ENCODE measurements at places on chromosomes 5 and 9. TPM values are rescaled to one million over a fixed set of nuclear protein-coding genes. Genes with fewer than 3 reads are reported as not detected.

Gene PCDHGB6
- 5.0 TPM for total RNA-seq

Gene PCDHA5
- total RNA-seq: not detected

Gene SLC25A2
- not detected for total RNA-seq

DNA sequence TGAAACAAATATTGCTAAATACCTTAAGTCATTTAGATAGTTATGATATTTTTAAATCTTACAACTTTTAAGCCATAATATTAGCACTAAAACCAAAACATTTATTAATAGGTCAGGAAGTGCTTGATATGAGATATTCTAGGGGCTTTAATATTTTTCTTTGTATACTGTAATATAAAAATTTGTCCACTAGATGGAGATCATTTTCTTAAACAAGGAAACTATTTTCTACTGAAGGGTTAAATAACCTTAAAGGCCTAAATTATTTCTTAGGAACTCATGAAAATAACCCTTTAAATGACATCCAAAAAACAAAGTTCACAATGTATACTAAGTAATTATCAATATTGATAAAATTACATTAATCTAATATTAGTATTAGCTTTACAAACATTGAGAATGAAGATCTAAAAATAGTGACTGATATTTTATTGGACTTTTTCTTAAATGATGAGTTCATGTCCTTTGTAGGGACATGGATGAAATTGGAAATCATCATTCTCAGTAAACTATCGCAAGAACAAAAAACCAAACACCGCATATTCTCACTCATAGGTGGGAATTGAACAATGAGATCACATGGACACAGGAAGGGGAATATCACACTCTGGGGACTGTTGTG lies 635.7 kb downstream of the RAB3C start:
- H3K27ac ChIP-seq: no peak overlapping the region
- H3K27me3 ChIP-seq: no peaks in the 10 kb centered on the region
- peaks cover 10% of the 10 kb centered on the region for H3K36me3 ChIP-seq
- DNase-seq: no peak

DNA sequence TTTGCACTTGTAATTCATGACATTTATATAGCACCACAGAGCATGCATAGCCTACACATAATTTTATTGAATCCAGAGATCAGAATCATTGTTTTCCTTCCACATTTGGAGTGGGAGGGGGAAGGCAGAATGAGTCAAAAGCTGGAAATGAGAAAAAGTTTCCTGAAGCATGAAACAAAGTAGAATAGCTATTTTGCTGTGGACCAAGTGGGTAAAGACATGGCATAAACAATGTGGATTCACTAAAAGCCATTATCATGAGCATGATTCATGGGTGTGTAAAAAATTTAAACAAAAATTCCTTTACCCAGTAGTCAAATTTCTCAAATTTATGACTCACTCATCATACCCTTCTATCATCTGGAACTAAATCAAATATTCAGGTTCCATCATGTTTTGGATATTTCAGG lies 97.9 kb downstream of the YIPF5 start:
- no peak overlapping the region for H3K27ac ChIP-seq
- no peaks in the 10 kb centered on the region for H3K27me3 ChIP-seq
- H3K4me1 ChIP-seq: no peaks in the 10 kb centered on the region
- DNase-seq: no peak
- H3K4me3 ChIP-seq: no peak overlapping the region

GRCh38 chr5:6457592-6457991 lies 8.9 kb downstream of the UBE2QL1 start:
- H3K36me3 ChIP-seq: no peaks in the 10 kb centered on the region
- H3K4me1 ChIP-seq: peaks cover 58% of the 10 kb centered on the region
- DNase-seq: no peak
- peaks cover 35% of the 10 kb centered on the region for H3K27me3 ChIP-seq
- peak overlapping the region; percentile 50 for H3K27ac ChIP-seq

DNA sequence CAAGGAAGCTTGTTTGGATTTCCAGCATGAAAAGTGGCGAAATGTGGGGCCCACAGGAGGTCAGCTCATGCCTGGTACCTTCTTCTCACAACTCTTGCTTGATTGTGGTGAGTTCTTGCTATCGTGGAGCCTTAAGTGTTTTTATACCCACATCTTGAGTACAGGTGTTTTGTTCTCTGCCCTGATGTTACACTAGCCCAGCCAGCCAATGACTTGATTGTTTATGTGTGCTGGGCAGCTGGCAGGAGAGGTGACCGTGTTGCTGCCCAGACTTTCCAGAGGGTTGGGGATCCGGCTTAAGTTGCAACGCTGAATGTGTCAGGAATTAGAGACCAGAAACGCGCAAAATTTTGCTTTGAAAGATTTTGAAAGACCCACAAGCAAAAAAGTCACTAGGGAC lies 24.0 kb upstream of the TPPP start:
- H3K36me3 ChIP-seq: peaks cover 20% of the 10 kb centered on the region
- no peak overlapping the region for H3K27ac ChIP-seq
- no peaks in the 10 kb centered on the region for H3K27me3 ChIP-seq

GRCh38 chr5:40226906-40227305 lies 452.8 kb upstream of the PTGER4 start:
- DNase-seq: no peak
- no peak overlapping the region for H3K27ac ChIP-seq
- no peaks in the 10 kb centered on the region for H3K4me1 ChIP-seq
- H3K36me3 ChIP-seq: no peaks in the 10 kb centered on the region
- no peaks in the 10 kb centered on the region for H3K27me3 ChIP-seq

- no peak for DNase-seq
- peak overlapping the region; percentile 23 for H3K27ac ChIP-seq
- H3K4me1 ChIP-seq: peaks cover 68% of the 10 kb centered on the region
- H3K36me3 ChIP-seq: peaks cover 6% of the 10 kb centered on the region
- H3K4me3 ChIP-seq: no peak overlapping the region
Measured at GRCh38 chr5:72284559-72285423, 35.2 kb downstream of the MRPS27 start.

DNA sequence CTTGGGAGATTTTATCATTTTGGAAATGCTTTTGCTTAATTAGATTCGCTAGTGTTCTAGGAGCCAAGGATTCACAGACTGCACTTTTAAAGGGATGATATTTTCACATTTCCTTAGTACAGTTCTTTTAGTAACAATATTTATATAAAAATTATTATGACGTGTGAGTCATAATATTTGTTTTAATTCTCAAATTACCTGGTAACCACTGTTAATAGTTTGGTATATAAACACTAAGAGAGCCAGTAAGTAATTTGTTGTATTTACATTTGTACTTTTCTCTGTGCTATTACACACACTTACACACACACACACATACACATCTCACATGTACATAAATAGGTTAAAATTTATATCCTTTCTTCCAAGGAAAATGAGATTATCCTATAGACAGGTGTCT lies 58.8 kb upstream of the RAD23B start:
- no peak for DNase-seq
- no peaks in the 10 kb centered on the region for H3K4me1 ChIP-seq
- H3K27ac ChIP-seq: no peak overlapping the region
- H3K27me3 ChIP-seq: peaks cover 10% of the 10 kb centered on the region

GRCh38 chr9:69696802-69697201 lies 24.6 kb upstream of the APBA1 start:
- no peak overlapping the region for H3K27ac ChIP-seq
- no peaks in the 10 kb centered on the region for H3K27me3 ChIP-seq
- H3K4me1 ChIP-seq: no peaks in the 10 kb centered on the region
- H3K36me3 ChIP-seq: no peaks in the 10 kb centered on the region
- no peak overlapping the region for H3K4me3 ChIP-seq
- no peak for DNase-seq

DNA sequence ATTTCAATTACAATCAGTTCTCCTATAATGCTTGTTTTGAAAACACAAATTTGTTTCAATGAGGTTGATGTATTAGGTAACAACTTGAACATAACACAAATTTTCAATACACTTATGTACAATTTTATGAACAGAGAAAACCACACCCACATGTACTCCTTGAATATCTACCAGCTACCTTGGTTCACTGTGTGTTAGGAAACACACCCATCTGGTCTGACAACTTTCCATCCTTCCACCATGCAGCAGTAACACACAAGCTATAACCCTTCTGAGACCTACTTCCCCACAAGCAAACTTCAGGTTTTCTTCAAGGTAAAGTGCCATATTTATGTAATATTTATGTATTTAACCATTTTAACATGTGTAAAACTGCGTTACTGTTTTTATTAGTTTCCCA lies 36.4 kb upstream of the UBQLN1 start:
- no peaks in the 10 kb centered on the region for H3K27me3 ChIP-seq
- H3K4me3 ChIP-seq: no peak overlapping the region
- H3K36me3 ChIP-seq: peaks cover 28% of the 10 kb centered on the region
- no peaks in the 10 kb centered on the region for H3K4me1 ChIP-seq

- H3K4me1 ChIP-seq: peaks cover 4% of the 10 kb centered on the region
- no peak overlapping the region for H3K4me3 ChIP-seq
Measured at GRCh38 chr5:33462456-33462855, 21.7 kb downstream of the TARS1 start.

DNA sequence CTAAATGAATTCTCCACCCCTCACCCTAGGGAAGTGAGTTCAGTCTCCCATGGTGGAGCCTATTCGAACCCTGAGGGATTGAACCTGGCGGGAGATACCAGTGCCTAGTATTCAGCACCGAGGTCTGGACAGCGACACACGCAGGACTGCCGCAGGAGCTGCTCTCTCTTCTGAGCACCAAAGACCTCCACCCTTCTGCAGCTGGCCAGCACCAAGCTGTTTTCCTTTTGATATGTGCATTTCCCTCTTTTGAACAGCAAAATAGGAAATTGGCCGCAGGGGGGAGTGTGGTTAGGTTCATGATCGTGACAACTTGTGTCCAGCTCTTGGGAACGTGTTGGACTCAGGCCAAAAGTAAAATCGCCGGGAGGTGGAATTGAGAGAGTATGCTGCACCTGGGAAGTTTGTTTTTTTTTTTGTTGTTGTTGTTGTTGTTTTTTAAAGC lies 1.2 kb upstream of the PCSK1 start:
- H3K4me3 ChIP-seq: no peak overlapping the region
- peak; percentile 53 for DNase-seq
- H3K27ac ChIP-seq: no peak overlapping the region
- H3K4me1 ChIP-seq: peaks cover 36% of the 10 kb centered on the region
- no peaks in the 10 kb centered on the region for H3K36me3 ChIP-seq

- no peak overlapping the region for H3K27ac ChIP-seq
- no peaks in the 10 kb centered on the region for H3K4me1 ChIP-seq
- no peaks in the 10 kb centered on the region for H3K36me3 ChIP-seq
- H3K27me3 ChIP-seq: no peaks in the 10 kb centered on the region
- H3K4me3 ChIP-seq: no peak overlapping the region
- no peak for DNase-seq
Measured at GRCh38 chr5:111280282-111280951, 56.2 kb downstream of the CAMK4 start.

DNA sequence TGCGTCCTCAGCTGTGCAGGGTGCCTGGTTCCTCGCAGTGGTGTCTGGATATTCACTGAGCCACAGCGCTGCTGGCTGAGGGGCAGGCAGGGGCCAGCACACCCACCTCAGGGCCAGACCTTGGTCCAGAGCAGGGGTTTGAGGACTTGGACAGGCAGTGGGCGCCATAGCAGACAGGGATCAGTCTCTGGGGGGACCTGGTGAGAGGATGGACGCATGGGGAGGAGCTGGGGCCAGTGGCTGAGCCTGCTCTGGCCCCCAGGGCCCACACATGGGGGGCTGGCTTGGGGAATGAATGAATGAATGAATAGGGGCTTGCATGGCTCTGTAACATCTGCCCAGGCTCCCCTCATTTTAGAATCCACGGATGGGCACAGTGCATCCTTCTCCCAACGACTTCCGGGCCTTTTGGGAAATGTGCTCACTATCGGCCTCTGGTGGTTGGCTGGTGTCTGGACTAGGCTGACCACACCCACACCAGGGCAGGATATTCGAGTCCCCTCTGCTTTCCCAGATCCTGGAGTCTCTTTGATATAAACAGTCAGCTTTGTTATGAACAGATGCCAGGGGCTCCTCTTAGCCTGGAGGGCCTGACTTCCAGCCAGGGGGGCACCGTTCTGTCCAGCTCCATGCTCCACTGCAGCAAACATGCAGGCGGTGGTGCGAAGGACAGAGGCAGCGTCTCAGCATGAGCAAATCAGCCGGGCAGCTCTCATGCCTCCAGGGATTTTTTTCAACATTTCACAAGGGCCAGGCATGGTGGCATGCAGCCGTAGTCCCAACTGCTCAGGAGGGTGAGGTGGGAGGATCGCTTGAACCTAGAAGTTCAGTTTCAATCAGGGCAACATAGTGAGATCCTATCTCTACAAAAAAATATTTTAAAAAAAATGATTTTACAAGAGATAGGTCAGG lies 62.6 kb downstream of the NEK6 start:
- no peak overlapping the region for H3K4me3 ChIP-seq
- no peak overlapping the region for H3K27ac ChIP-seq
- H3K27me3 ChIP-seq: no peaks in the 10 kb centered on the region
- H3K36me3 ChIP-seq: peaks cover 6% of the 10 kb centered on the region

GRCh38 chr9:86795047-86795442 lies 152.3 kb downstream of the GAS1 start:
- no peaks in the 10 kb centered on the region for H3K36me3 ChIP-seq
- H3K4me1 ChIP-seq: no peaks in the 10 kb centered on the region
- DNase-seq: no peak
- peak overlapping the region; percentile 79 for H3K27ac ChIP-seq

DNA sequence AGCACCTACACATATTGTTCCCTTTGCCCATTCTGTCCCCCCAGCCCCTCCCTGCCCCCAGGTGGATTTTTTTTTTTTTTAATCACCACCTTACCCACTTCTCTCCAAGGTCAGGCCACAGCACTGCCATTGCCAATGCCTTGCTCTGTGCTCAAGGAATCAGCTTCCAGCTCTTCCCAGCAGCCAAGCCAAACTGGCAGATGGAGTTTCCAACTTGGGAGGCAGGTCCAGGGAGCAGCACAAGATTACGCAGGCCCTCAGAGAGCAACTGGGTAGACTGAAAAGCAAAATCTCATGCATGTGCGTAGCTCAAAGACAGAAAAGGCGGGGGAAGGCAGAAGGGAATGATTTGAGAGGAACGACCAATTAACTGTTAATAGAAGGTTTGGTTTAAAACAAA lies 15.1 kb downstream of the GRHPR start:
- H3K4me3 ChIP-seq: no peak overlapping the region
- DNase-seq: no peak
- peaks cover 60% of the 10 kb centered on the region for H3K4me1 ChIP-seq
- peak overlapping the region; percentile 38 for H3K27ac ChIP-seq
- H3K36me3 ChIP-seq: peaks cover 91% of the 10 kb centered on the region

GRCh38 chr9:70229579-70229978 lies 29.2 kb upstream of the SMC5 start:
- H3K36me3 ChIP-seq: peaks cover 6% of the 10 kb centered on the region
- peak overlapping the region; percentile 63 for H3K27ac ChIP-seq
- peak overlapping the region; percentile 23 for H3K4me3 ChIP-seq
- H3K27me3 ChIP-seq: no peaks in the 10 kb centered on the region
- no peak for DNase-seq
